Activated naive CD8-positive, alpha-beta T cell treated with anti-CD3 and anti-CD28 coated beads, Interleukin-2, amount 50 U/mL, for 24 hours (primary cell): ENCODE measurements at places on chromosomes 16 and 17.

DNA sequence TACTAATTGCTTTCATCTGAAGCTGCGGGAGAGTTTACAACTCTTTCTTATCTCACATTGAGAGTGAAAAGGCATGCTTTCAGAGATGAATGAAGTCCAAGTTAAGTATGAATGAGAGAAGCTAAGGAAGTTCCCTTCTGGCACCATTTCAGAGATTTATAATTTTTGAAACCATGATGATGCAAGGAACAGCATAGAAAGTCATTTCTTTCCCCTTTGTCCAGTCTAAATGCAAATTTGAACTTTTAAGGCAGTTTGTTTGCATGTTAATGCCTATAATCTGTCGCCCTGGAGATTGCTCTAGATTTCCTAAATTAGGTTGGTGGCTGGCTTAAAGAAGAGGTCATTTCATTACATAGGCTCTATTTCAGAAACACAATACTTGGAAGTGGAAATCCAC lies 594.8 kb upstream of the GOT2 start:
- no peak for DNase-seq

DNA sequence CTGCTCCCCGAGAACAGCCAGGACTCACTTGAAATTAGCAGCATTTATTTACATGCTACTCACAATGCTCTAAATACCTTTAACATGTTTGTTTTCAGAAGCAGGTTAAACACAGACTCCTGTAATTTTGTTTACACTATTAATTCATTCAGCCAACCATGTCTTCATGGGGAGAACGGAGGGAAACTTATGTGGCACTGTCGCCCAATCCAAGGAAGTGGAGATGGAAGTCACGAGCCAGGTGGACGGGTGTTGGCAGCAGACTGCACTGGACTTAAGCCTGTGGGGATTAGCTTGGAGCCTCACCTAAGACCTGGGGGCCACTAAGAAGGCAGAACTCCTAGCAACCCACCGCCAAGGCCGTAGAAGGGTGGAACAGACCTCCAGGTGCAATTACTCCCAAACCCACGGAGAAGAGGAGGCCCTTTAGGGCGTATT lies 8.8 kb upstream of the GFAP start:
- no peak for DNase-seq

- DNase-seq: peak; percentile 66
These were observed 23.7 kb downstream of the CDH1 start for GRCh38 chr16:68760671-68761275.

DNA sequence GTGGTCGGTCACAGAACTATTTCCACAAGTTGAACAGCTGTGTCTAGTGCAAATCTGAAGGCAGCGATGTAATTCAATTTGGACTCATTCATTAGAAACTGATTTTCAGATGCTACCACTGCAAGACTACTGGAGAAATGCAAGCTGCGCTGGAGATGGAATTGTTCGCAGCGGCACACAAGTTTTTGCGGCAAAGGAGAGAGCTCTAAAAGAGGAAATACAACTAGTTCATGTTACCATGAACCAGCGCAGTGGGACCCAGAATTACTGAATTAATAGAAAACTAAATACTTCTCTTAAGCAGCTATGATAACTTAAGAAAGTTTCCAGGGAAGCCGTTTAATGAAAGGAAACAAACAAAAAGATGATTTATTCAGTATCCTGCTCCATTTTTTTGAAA lies 1.9 kb downstream of the CREBBP start:
- no peak for DNase-seq

GRCh38 chr16:47726031-47726675 lies 265.0 kb downstream of the PHKB start:
- no peak for DNase-seq

- DNase-seq: no peak
These were observed 9.1 kb downstream of the ASIC2 start for GRCh38 chr17:33284022-33284421.
